Right atrium auricular region (tissue), 2 donors: ENCODE measurements at places on chromosomes 3 and 15.

DNA sequence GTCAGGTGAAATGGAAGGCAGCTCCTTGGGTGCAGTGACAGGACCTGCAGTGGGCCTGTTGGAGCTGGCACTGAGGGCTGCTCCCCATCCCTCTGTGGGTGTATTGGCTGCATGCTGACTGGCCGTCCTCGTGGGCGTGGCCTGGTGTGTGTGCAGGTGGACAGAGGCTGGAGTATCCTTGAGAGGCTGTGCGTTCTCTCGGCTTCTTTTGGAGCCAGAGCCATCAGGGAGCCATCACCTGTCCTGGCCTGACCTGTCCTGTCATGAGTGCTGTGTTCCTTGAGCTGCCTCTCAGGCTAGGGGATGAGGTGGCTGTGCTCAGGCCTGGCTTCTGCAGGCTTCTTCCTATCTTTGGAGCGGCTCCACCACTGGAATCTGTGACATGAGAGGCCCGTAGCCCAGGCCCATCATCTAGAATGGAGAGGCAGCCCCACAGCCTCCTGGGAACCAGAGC, 61.5 kb downstream of the APBA2 start:
- DNase-seq, result no peak

GRCh38 chr3:25863011-25863415, 73.1 kb downstream of the OXSM start:
- DNase-seq, result no peak

GRCh38 chr15:42037656-42038055, 16.8 kb upstream of the PLA2G4E start:
- no peak for DNase-seq

DNA sequence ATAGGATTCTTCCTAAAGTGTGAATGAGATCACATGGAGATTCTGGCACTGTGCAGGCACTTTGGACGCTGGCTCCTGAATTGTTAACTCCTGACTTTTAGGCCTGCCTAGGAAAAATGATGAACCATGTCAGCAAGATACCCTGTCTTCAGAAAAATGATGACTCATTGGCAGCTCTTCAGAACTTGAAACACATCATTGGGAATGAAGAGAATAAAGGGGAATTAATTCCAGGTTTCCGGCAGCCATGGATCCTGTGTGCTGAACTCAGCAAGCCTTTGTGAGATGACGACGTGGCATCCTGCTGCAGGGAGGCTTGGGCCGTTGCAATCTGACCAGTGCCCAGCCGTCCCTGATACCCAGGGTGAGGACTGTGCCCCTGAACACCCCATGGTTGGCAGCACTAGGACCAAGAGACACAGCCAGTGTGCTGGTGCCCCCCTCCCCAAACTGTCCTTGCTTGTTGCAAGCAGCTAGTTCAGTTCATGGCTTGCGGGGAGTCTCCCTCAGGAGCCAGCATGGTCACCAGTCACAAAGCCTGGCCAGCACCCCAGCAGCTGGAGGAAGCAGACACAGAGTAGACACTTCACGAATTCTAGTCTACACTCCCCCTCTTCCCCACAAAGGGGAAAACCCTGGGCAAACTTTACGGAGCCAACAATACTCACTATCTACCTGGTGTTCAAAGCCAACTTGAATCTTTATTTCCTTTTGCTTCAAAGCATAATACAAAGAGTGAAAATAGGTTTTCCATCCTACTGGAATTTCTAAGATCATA, 7.8 kb upstream of the LIPC start:
- DNase-seq, result no peak

DNA sequence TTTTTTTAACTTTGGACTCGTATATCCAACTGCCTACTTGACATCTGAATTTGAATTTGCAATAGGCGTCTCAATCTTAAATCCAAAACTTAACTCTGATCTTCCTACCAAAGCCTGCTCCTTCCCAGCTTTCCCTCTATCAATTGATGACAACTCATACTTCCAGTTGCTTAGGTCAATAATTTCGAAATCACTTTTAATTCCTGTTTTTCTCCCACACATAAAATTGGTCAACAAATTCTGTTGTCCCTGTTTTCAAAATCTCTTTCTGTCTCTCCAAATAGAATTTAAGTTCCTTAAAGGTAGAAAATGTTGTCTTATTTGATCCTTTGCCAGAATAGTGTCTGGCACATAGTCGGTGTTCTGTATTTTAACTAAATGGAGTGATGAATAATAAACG, 332.4 kb downstream of the SATB1 start:
- DNase-seq, result no peak
